ENCODE measurements at places on chromosomes 1 and 21. TPM values are rescaled to one million over a fixed set of nuclear protein-coding genes. Genes with fewer than 3 reads are reported as not detected.

GRCh38 chr1:61682891-61683290, 42.0 kb downstream of the TM2D1 start:
- no peak for DNase-seq

DNA sequence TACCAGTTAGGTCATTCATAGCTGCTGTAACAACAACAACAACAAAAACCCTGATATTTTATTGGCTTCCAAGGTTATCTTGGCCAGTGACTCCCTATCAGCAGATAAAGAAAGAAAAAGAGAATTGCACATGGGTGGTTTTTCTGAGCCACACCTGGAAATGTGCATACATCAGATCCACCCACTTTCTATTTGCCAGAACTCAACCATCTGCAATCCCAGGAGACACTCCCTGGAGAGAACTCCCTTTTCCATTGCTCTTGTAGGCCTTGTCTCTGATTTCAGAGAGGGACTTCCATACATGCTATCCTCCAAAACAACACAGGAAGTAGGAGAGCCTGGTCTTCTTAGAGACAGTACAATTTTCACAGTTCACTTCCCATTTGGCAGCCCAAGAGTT, 74.9 kb upstream of the ZC3H11B start:
- DNase-seq, result no peak

Gene PTPN22
- total RNA-seq, result 8.1 TPM

Gene UBXN11
- 9.6 TPM for total RNA-seq

DNA sequence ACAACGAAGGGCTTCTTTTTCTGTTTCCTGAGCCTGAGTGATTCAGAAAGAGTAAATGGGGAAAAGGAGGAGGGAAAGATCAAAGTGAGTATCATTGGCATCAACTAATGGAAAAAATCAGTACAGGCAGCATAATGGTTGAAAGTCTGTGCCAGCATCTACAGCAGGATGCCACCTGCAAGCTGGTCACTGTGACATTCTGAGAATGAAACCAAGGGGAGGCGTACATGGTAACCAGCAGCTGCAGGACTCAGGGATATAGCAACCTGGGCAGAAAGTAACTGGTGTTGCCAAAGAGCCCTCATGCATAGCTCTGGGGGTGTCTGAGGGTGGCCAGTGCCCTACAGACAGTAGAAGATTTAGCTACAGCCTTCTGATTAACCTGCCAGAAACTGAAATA, 305.9 kb downstream of the BRINP2 start:
- no peak for DNase-seq

GRCh38 chr21:43782431-43783097, 6.5 kb upstream of the CSTB start:
- DNase-seq, result no peak

Gene PBX1
- total RNA-seq, result 53.1 TPM

DNA sequence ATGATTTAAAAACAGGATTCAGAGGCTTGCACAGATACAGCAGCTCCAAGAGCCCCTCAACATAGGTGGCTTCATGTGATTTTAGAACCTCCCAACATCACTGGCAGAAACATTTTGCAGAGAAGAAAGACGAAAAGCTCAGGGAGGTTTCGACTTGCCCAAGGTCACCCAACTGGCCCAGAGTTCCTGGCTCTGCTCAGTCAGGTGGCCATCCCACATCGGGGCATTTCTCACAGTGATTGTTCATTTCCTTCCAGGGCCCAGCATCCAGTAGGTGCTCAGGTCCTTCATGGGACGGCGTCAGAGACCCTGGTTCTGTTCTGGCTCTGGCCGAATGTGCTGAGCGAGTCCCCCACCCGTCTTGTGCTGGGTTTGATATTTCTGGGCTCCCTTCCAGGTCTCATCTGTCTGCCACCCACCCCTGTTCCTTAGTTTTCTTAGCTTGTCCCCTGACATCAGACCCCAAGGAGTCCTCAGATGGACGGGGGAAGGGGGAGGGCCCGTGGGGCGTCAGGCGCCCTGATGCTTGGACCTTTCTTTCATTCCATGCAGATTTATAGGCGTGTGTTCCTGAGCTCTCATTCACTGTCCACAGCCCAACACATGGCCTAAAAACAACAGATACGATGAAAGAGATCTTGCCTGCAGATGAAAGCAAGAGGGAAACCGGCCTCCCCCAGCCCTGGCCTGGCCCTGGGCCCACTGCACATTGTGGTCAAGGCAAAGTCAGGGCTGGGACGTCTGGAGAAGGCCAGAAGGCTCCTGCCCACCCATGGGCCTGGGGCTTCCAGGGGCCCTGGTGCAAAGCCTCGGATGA, 123.1 kb upstream of the ZBTB40 start:
- DNase-seq, result no peak

GRCh38 chr1:28755701-28756100, 19.0 kb downstream of the YTHDF2 start:
- no peak for DNase-seq

DNA sequence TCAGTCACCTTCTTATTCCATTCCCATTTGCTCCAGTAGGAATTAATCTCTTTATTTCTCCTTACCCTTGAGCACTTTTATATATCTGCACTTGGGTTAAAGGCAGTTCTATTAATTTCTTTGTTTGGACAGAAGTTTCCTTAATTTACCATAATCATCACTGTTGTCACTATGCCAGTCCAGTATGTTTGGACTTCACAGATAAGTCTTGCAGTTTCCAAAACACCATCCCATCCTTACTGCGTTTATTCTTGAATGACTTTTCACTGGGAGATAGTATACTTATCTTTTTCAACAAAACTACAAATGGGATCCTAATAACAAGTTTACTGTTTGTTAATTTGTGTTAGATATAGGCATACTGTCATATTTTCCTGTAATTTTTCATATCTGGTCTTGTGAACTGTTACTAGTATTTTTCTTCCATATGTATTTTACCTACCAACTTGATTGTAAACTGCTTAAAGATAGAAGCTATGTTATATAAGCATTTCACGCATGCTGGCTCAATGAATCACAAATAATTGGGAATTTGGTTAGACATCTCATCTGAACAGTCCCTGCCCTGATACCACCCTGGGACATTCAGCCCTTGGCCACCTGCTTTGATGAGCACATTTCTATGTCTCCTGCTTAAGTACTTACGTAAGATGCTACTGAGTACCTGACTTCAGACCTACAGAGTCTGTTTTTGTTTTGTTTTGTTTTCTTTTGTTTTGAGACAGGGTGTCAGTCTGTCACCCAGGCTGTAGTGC, 78.2 kb downstream of the OLFML2B start:
- DNase-seq, result no peak

Gene CCDC24
- total RNA-seq, result 24.0 TPM

- no peak for DNase-seq
These were observed 43.0 kb upstream of the RXRG start for GRCh38 chr1:165487921-165488320.

GRCh38 chr1:209202830-209203532, 380.5 kb upstream of the CAMK1G start:
- no peak for DNase-seq

- DNase-seq, result no peak
These were observed 685 bp upstream of the SYT6 start for GRCh38 chr1:114154146-114154962.

Gene CRP
- not detected for total RNA-seq

DNA sequence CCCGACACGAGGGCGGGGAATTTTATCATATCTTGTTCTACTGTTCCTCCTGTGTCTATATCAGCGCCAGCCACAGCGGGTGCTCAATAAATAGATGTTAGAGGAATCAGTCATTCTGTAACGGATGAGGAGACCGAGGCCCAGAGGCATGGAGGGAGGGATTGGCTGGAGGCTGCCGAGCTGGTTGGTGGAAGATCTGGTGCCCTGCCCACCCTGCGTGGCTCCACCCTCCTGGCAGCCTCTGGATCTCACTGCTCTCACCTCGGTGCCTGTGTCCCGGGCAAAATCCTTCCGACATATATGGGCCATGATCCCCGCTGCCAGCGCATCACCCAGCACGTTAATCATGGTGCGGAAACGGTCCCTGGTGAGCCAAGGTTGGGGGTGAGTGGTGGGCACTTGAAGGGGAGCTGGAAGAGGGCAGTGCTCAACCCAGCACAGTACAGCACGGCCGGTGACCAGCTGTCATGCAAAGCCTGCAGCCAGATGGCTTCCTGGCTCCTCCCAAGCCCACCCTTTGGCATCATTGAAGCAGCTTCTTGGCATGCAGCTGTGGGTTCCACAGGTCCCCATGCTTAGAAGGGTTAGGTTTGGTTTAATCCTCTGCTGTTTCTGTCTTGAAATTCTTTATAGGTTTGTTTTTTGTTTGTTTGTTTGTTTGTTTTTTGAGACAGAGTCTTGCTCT, 26.7 kb downstream of the PODN start:
- no peak for DNase-seq

Gene DISP1
- total RNA-seq, result 5.6 TPM

DNA sequence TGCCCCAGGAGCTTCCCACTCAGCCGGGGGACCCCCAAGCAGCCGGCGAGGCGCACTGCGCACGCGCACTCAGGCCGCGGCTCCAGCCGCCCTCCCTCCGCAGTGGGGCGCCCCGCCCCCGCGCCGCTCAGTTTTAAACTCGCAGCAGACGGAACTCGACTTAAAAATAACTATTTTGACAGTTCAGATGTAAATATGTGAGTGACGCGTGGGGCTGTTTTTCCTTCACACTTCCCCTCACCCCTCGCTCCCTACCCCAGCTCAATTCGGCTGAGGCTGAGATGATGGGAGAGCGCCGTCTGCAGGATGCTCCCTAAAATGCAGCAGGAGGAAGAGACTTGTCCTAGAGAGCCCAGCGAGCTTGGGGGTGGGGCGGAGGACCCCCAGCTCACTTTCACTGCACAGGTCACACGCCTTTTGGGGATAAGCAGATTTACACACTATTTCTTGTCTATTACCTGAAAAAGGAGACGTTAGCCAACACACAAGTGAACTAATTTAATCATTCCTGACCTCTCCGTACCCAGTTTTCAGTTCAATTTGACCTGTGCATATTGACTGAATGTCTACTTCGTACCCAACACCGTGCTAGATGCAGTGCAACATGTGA, 8.9 kb upstream of the LEMD1 start:
- no peak for DNase-seq

Gene AADACL3
- not detected for total RNA-seq

Gene COL11A1
- total RNA-seq, result not detected

- DNase-seq, result no peak
These were observed 96.4 kb downstream of the C1orf21 start for GRCh38 chr1:184483101-184483683.

Gene SLC37A1
- 6.6 TPM for total RNA-seq

DNA sequence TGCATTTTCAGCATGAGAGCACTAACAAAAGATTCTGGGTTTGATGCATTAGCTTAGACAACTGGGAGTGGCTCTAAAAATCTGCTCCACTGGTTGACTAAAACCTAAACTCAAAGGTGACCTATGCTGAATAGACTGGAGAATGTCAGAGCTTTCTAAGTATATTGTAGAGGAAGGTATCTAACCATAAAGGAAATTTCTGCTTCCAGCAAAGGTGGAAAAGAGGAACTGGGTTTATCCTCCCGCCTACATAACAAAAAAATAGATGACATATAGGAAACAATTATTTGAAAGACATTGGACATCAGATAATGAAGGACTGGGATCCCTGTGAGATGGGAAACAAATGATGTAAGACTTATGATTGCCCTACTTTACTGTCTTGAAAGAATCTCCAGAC, 35.8 kb upstream of the CR2 start:
- DNase-seq, result no peak

DNA sequence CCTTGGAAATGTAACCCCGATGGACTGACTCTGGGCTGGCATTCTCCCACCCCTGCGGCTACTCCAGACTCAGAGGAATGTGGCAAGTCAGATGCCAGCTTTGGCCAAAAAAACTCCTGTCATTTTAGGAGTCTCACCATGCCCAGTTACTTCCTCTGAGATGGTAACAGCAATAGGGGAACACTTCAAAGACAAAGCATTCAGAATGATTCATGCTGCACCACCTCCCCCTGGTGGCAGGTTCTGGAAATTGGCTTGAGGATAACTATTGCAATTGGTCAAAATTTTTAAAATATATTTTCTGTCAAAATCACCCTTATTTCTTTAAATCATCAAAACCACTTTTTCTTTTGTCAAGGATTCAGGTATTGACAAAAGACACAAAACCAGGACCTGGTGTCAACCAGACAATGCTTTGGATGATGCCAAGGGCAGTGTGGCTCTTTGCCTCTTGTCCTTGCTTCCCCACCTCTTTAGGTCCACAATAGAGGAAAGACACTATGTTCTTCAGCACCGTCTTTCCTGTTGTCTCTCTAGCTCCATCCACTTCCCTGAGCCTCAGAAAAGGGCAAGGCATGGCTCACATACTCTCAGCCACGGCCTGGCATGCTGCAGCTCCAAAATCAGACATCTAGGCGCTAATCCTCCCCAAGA, 9.9 kb upstream of the CDCA8 start:
- peak; percentile 18 for DNase-seq

Gene ACKR1
- 123 TPM for total RNA-seq

- DNase-seq, result no peak
These were observed 122.6 kb upstream of the C1orf174 start for GRCh38 chr1:4022715-4023114.

GRCh38 chr1:156704930-156705320, 458 bp downstream of the CRABP2 start:
- DNase-seq, result peak; percentile 58

- DNase-seq, result no peak
These were observed 29.6 kb upstream of the SFPQ start for GRCh38 chr1:35222322-35223083.

Data from thoracic aorta (tissue), 2 donors.